Activated CD4-positive, alpha-beta memory T cell treated with anti-CD3 and anti-CD28 coated beads, Interleukin-2, amount 10 ng/mL, durations not matched to agents 7 days and 5 days (primary cell): ENCODE measurements at places on chromosomes 4 and X. TPM values are rescaled to one million over a fixed set of nuclear protein-coding genes. Genes with fewer than 3 reads are reported as not detected.

- no peaks in the 10 kb centered on the region for H3K27me3 ChIP-seq
- peak; percentile 56 for DNase-seq
- no peak overlapping the region for H3K27ac ChIP-seq
Measured at GRCh38 chr4:1752284-1753041, 31.1 kb downstream of the TACC3 start.

The POLR2B gene
- total RNA-seq = 109 TPM

- peak overlapping the region; percentile 100 for H3K4me3 ChIP-seq
- peaks cover 40% of the 10 kb centered on the region for H3K36me3 ChIP-seq
- H3K27ac ChIP-seq = peak overlapping the region; percentile 99
- peaks cover 63% of the 10 kb centered on the region for H3K4me1 ChIP-seq
Measured at GRCh38 chr4:174284487-174284886, 776 bp downstream of the CEP44 start.

DNA sequence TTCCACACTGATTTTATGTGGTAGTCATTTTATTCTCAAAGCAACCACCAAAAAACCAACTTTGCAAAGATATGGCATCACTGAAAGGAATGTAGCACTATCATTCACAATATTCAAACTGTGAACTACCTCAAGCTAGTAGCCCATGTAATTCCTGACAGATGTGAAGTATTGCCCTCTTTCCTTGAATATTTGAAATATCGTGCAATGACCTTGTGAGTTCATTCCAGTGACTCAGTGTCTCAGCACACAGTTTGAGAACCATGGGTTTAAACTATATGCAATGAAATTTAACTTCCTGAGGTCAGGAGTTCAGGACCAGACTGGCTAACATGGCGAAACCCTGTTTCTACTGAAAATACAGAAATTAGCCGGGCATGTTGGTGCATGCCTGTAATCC, 20.9 kb upstream of the IQCM start:
- no peak overlapping the region for H3K27ac ChIP-seq
- H3K4me1 ChIP-seq = no peaks in the 10 kb centered on the region
- DNase-seq = no peak
- no peaks in the 10 kb centered on the region for H3K27me3 ChIP-seq
- H3K4me3 ChIP-seq = no peak overlapping the region

The FMR1NB gene
- total RNA-seq = not detected

DNA sequence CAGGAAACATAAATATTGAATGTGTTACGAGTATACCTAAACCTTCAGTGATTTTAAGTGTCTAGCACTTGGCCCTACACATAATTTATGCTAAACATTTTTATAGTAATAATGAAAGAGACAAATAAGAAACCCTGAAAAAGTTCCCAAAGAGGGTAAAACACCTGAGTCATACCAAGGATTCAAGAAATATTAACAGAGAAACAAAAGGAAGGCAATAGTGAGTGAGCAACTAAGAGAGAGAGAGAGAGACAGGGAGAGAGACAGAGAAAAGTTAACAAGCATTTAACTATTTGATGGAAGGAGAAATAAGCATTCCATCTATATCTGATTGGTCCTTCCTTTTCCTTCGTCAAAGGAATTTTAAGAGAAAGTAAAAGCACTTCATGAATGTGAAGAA, 743.6 kb upstream of the POU3F4 start:
- no peak overlapping the region for H3K4me3 ChIP-seq
- no peak for DNase-seq
- H3K27ac ChIP-seq = no peak overlapping the region
- no peaks in the 10 kb centered on the region for H3K4me1 ChIP-seq
- H3K27me3 ChIP-seq = no peaks in the 10 kb centered on the region

DNA sequence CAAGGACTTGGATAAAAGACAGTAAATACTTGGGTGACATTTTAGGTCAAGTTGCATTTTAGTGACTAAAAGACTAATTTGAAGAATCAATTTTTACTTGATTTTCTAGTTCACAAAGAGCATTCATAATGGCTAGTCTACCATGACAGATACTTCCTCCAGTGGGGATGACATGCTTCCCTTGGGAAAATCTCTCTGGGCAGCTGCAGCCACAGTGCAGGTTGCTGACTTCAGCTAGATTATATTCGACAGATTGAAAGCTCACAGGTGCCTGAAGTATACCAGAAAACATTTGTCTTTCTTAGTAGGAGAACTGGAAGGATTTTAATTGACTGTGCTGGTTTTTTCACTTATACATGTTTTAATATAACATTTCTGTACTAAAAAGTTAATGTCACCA, 209.6 kb upstream of the MAGEB2 start:
- no peak for DNase-seq
- no peak overlapping the region for H3K27ac ChIP-seq
- no peaks in the 10 kb centered on the region for H3K36me3 ChIP-seq
- no peaks in the 10 kb centered on the region for H3K27me3 ChIP-seq

- H3K27me3 ChIP-seq = peaks cover 39% of the 10 kb centered on the region
- no peaks in the 10 kb centered on the region for H3K36me3 ChIP-seq
- no peak for DNase-seq
- H3K4me3 ChIP-seq = no peak overlapping the region
- H3K27ac ChIP-seq = no peak overlapping the region
Measured at GRCh38 chr4:41360921-41361793, 104.4 kb downstream of the UCHL1 start.

The BTK gene
- not detected for total RNA-seq
